Breast epithelium (tissue), 4 donors: ENCODE measurements at places on chromosomes 12 and 14. TPM values are rescaled to one million over a fixed set of nuclear protein-coding genes. Genes with fewer than 3 reads are reported as not detected.

GRCh38 chr12:118773956-118774723 lies 207.2 kb upstream of the SRRM4 start:
- H3K36me3 ChIP-seq, result no peaks in the 10 kb centered on the region
- no peak overlapping the region for H3K27ac ChIP-seq
- H3K4me1 ChIP-seq, result no peaks in the 10 kb centered on the region
- no peak overlapping the region for H3K4me3 ChIP-seq

DNA sequence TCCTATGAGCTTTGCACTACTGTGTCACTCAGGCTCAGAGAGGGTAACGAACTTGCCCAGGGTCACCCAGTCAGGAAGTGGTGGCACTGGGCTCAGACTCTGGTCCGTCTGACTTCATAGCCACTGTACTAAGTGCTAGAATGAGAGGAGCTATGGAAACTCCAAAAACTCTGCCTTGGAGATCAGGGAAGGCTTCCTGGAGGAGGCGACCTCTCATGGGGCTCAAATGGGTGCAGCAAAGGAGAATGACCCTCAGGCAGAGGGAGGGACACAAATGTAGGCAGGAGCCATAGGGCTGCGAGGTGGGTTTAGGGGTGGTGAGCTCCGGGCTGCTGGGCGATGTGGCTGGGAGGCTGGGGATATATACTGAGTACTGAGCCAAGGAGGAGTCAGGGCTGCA lies 3.2 kb downstream of the CCDC197 start:
- no peaks in the 10 kb centered on the region for H3K36me3 ChIP-seq
- H3K4me1 ChIP-seq, result no peaks in the 10 kb centered on the region
- H3K27me3 ChIP-seq, result no peaks in the 10 kb centered on the region
- DNase-seq, result no peak
- H3K4me3 ChIP-seq, result no peak overlapping the region
- H3K27ac ChIP-seq, result no peak overlapping the region

DNA sequence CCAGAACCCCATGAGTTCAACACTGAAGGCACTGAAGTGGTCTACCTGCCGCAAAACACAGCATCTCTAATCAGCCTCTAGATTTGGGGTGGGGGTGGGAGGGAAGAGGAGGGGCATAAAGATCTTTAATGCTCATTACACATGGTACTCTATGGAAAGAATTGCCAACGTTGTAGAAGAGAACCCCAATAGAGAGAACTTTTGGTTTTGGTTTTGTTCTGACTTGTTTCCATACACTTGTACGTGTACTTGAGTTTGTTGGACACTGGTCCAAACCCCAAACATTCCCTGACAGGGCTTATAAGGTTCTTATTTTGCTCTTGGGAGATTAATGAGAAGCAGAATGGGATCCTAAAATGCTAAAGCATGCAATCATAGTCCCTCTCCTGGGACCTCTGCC lies 31.0 kb downstream of the GNPTAB start:
- H3K36me3 ChIP-seq, result no peaks in the 10 kb centered on the region
- no peak overlapping the region for H3K27ac ChIP-seq
- DNase-seq, result no peak
- H3K4me3 ChIP-seq, result no peak overlapping the region
- H3K4me1 ChIP-seq, result no peaks in the 10 kb centered on the region

DNA sequence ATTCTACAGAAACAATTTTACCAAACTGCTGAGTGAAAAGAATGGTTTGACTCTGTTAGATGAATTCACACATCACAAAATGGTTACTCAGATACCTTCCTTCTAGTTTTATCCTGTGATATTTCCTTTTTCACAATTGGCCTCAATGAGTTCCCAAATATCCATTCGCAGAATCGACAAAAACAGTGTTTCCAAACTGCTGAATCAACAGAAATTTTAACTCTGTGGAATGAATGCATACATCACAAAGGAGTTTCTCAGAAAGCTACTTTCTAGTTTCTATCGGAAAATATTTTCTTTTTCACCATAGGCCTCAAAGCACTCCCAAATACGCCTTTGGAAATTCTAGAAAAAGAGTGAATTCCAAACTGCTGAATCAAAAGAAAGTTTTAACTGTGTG lies 525.0 kb downstream of the ALG10 start:
- no peak overlapping the region for H3K4me3 ChIP-seq
- H3K4me1 ChIP-seq, result no peaks in the 10 kb centered on the region
- H3K27ac ChIP-seq, result no peak overlapping the region
- no peak for DNase-seq

- H3K27ac ChIP-seq, result no peak overlapping the region
- H3K36me3 ChIP-seq, result no peaks in the 10 kb centered on the region
- no peak for DNase-seq
- H3K4me1 ChIP-seq, result no peaks in the 10 kb centered on the region
- H3K27me3 ChIP-seq, result no peaks in the 10 kb centered on the region
These were observed 763.9 kb downstream of the NRXN3 start for GRCh38 chr14:78933948-78934524.

- H3K4me3 ChIP-seq, result no peak overlapping the region
- no peak overlapping the region for H3K27ac ChIP-seq
- DNase-seq, result no peak
- H3K4me1 ChIP-seq, result no peaks in the 10 kb centered on the region
- no peaks in the 10 kb centered on the region for H3K36me3 ChIP-seq
- H3K27me3 ChIP-seq, result no peaks in the 10 kb centered on the region
These were observed 11.7 kb downstream of the SSH1 start for GRCh38 chr12:108845696-108846095.

DNA sequence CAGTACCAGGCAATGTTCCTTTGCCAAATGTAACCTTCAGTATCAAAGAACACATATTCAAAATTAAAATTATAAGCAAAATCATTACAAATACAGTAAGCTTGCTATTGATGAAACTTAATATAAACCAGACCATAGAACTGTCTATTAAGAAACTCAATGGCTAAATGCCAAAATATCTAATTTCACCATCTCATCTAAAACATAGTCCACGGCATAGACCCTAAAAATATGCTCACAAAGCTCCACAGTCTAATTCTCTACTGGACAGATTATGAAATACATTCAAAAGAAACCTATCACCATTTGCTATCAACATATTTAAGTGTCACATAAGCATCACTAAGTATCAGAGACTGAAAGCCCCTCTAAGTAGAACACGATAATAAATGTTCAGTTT lies 25.2 kb downstream of the DUSP16 start:
- no peaks in the 10 kb centered on the region for H3K36me3 ChIP-seq
- H3K27me3 ChIP-seq, result no peaks in the 10 kb centered on the region
- no peak overlapping the region for H3K27ac ChIP-seq
- H3K4me3 ChIP-seq, result no peak overlapping the region

GRCh38 chr14:69879175-69880043 lies at the start of gene SMOC1:
Gene SMOC1, plus strand, starts transcription at chr14:69879416. Its CDS starts 263 bp downstream, at chr14:69879679.
- peak within 1 kb of the TSS; percentile 35 for H3K4me3 ChIP-seq
- peak within 1 kb of the TSS; percentile 9 for H3K27ac ChIP-seq
- no peaks in the 10 kb centered on the region for H3K27me3 ChIP-seq
- no peaks in the 10 kb centered on the region for H3K36me3 ChIP-seq

- no peaks in the 10 kb centered on the region for H3K4me1 ChIP-seq
- peak overlapping the region; percentile 66 for H3K27ac ChIP-seq
- no peak overlapping the region for H3K4me3 ChIP-seq
- H3K27me3 ChIP-seq, result no peaks in the 10 kb centered on the region
- no peak for DNase-seq
These were observed 39.5 kb downstream of the GALNT16 start for GRCh38 chr14:69299286-69300035.

GRCh38 chr14:58749066-58749669 lies 111.4 kb downstream of the DACT1 start:
- DNase-seq, result no peak
- H3K36me3 ChIP-seq, result no peaks in the 10 kb centered on the region

- H3K36me3 ChIP-seq, result no peaks in the 10 kb centered on the region
- DNase-seq, result no peak
- no peak overlapping the region for H3K27ac ChIP-seq
- no peak overlapping the region for H3K4me3 ChIP-seq
- H3K27me3 ChIP-seq, result no peaks in the 10 kb centered on the region
These were observed 43.9 kb upstream of the LYZ start for GRCh38 chr12:69304284-69304683.

DNA sequence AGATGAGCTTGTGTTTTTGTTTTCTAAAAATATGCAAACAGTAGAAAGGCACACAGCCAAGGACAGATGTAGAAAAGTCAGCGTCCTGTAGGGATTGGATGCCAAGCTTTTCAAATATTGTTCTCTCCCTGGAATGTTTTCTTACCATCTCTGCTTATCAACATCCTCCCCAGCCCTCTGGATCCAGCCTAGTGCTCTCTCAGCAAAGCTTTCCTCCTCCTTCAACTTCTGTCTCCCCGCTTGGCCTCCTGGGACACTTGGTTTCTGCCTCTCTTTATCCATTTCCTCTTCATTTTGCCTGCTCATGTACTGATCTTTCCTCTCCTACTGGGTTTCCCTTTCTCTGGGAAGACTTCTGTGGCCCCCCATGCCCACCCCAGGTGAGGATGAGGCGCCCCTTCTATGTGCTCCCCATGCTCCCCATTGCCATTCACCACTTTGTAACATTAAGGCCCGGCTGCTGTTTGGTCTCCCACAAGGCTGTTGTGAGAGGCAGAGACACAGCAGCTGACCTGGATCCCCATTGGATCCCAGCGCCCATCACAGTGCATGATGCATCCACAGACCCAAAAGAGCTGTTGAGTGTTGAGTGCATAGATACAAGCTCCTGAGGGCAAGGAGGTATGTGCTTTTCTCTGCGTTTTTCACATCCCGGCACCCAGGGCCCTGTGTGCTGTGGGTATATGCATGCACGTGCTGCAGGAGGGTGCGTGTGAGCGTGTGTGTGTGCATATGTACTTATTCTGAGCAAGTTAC lies 38.2 kb downstream of the EVL start:
- no peak overlapping the region for H3K4me3 ChIP-seq
- peaks cover 40% of the 10 kb centered on the region for H3K4me1 ChIP-seq
- no peak for DNase-seq
- H3K36me3 ChIP-seq, result no peaks in the 10 kb centered on the region
- peak overlapping the region; percentile 56 for H3K27ac ChIP-seq

- H3K27me3 ChIP-seq, result no peaks in the 10 kb centered on the region
- H3K4me1 ChIP-seq, result no peaks in the 10 kb centered on the region
- no peaks in the 10 kb centered on the region for H3K36me3 ChIP-seq
- H3K4me3 ChIP-seq, result no peak overlapping the region
These were observed 22.3 kb downstream of the PPP1R13B start for GRCh38 chr14:103825101-103825500.

GRCh38 chr12:63814146-63814772 lies 30.2 kb upstream of the SRGAP1 start:
- H3K36me3 ChIP-seq, result no peaks in the 10 kb centered on the region
- no peak for DNase-seq
- no peak overlapping the region for H3K4me3 ChIP-seq
- no peaks in the 10 kb centered on the region for H3K4me1 ChIP-seq

DNA sequence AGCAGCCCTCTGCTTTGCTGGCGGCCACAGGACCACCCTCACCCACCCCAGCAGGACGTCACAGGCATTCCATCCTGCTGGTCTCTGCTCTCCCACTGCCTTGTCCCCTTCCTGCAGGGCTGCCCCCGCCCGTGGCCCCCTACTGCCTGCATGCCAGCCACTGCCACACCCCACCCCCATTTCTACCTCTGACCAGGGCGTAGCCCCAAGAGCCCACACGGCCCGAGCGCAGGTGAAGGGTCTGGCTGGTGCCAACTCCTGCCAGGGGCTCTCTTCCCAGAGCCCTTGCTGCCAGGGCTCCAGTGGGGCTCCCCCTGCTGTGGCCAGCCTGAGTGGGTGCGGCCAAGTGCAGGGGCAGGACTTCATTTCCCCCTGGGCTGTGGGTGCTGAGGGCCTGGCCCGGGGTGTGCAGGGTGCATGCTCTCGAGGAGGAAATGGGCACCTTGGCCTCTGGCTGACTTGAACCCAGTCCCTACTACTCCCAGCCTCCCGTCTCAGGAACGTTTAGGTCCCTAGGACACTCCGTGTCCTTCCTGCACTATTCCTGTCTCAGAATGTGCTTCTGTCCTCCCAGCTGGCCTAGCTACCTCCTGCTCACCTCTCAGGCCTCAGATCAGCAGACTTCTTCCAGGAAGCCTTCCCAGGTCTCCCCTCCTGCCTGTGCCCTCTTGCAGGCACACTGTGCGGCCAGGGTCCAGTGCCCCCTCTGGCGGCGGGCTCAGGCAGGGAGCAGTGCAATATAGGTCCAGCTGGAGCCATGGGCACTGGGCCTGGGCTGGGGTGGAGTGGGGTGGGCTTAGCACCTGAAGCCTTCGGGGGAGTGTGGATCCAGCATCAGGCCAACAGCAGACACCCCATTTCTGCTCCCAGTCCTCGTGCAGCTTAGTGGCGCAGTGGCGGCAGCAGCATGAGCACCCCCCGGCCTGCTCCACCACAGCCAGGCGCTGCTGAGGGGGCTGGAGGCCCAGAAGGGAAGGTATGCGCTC lies 1.4 kb downstream of the LBHD2 start:
- no peak overlapping the region for H3K27ac ChIP-seq
- no peaks in the 10 kb centered on the region for H3K27me3 ChIP-seq
- H3K4me1 ChIP-seq, result no peaks in the 10 kb centered on the region

- no peak overlapping the region for H3K27ac ChIP-seq
- H3K36me3 ChIP-seq, result no peaks in the 10 kb centered on the region
- H3K4me3 ChIP-seq, result no peak overlapping the region
- H3K27me3 ChIP-seq, result no peaks in the 10 kb centered on the region
- no peaks in the 10 kb centered on the region for H3K4me1 ChIP-seq
These were observed 273.9 kb upstream of the RGS6 start for GRCh38 chr14:71658261-71658860.

GRCh38 chr12:80282761-80283160 lies 161.3 kb upstream of the PTPRQ start:
- no peaks in the 10 kb centered on the region for H3K27me3 ChIP-seq
- H3K36me3 ChIP-seq, result no peaks in the 10 kb centered on the region
- no peak overlapping the region for H3K27ac ChIP-seq
- H3K4me3 ChIP-seq, result no peak overlapping the region
- H3K4me1 ChIP-seq, result no peaks in the 10 kb centered on the region

- H3K4me3 ChIP-seq, result peak overlapping the region; percentile 35
- H3K36me3 ChIP-seq, result no peaks in the 10 kb centered on the region
- H3K27ac ChIP-seq, result peak overlapping the region; percentile 23
- H3K4me1 ChIP-seq, result no peaks in the 10 kb centered on the region
- DNase-seq, result no peak
These were observed 20.0 kb downstream of the UTP20 start for GRCh38 chr12:101299931-101300330.

- no peak for DNase-seq
- H3K4me1 ChIP-seq, result no peaks in the 10 kb centered on the region
- H3K27me3 ChIP-seq, result no peaks in the 10 kb centered on the region
- no peaks in the 10 kb centered on the region for H3K36me3 ChIP-seq
- no peak overlapping the region for H3K4me3 ChIP-seq
These were observed 68.9 kb downstream of the DAD1 start for GRCh38 chr14:22519877-22520685.

GRCh38 chr12:131640525-131640924 lies 70.4 kb upstream of the SFSWAP start:
- H3K27me3 ChIP-seq, result peaks cover 41% of the 10 kb centered on the region
- H3K27ac ChIP-seq, result no peak overlapping the region
- H3K4me3 ChIP-seq, result no peak overlapping the region
- no peak for DNase-seq

- H3K36me3 ChIP-seq, result no peaks in the 10 kb centered on the region
- peak overlapping the region; percentile 73 for H3K27ac ChIP-seq
- DNase-seq, result peak; percentile 77
- H3K27me3 ChIP-seq, result no peaks in the 10 kb centered on the region
These were observed 76.7 kb downstream of the ANO6 start for GRCh38 chr12:45292486-45293195.

The RNASE3 gene
- total RNA-seq, result not detected

The SLC17A8 gene
- total RNA-seq, result not detected

The LRRIQ1 gene
- 0.66 TPM for total RNA-seq

The PAX9 gene
- 0.64 TPM for total RNA-seq

The CELA1 gene
- total RNA-seq, result not detected

The RAD9B gene
- 0.48 TPM for total RNA-seq

The ALDH1L2 gene
- total RNA-seq, result 2.3 TPM

The RTL1 gene
- not detected for total RNA-seq

The SIX1 gene
- total RNA-seq, result 14.9 TPM

The TAS2R10 gene
- total RNA-seq, result 1.3 TPM
